ENCODE measurements at places on chromosomes 12 and 14.

- no peak for DNase-seq
Observed at GRCh38 chr12:132310181-132311040, 19.0 kb downstream of the GALNT9 start.

- DNase-seq = no peak
Observed at GRCh38 chr12:106594447-106594846, 11.6 kb downstream of the RFX4 start.

GRCh38 chr14:89373185-89373584 lies 43.8 kb downstream of the FOXN3 start:
- no peak for DNase-seq

GRCh38 chr14:72023128-72024042 lies 91.2 kb downstream of the RGS6 start:
- no peak for DNase-seq

DNA sequence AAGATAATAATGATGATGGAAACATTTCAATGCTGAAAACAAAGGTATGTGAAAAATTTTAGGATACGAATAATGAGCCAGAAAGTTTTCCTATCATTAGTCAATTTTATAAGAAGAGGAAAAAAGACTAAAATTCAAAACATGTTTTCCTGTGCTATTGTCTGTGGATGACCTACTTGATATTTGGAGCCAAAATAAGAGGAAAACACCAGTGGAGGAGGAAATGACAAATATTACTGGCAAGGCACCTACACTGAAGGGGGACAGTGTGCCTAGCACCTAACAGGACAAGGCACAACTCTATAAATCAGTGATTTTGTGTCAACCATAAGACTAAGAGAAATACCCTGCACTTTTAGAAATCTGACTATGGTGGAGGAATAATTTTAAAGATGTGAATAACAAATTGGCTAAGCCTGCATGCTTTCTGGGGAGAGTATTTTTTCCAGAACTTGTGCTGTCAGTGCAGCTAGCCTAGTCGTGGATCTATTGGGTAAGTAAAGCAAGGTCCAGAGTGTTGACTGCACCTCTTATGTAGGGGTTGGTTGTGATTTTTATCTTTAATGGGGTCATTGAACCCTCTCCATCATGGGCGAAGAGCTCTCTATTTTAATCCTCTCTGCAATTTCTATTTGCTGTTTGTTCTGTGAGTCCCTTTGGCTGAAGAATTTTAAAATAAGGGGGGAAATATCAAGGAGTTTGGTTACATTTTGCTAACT lies 398.0 kb downstream of the TMTC2 start:
- no peak for DNase-seq

DNA sequence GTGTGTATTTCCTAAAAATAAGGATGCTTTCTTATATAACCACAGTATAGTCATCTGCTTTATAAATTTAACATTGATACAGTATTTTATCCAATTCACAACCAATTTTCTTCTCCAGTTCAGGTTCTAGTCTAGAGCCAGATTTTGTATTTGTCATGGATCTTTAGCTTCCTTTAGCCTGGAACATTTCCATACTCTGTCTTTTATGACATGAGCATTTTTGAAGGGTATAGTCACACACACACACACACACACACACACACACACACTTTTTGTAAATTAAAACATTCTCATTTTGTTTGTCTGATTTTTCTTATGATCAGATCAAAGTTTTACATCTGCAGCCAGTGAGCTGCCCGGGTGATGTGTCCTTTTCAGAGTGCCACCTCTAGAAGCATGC lies 25.4 kb downstream of the CGRRF1 start:
- no peak for DNase-seq

- DNase-seq = no peak
Observed at GRCh38 chr12:43675048-43675904, 83.3 kb downstream of the PUS7L start.

DNA sequence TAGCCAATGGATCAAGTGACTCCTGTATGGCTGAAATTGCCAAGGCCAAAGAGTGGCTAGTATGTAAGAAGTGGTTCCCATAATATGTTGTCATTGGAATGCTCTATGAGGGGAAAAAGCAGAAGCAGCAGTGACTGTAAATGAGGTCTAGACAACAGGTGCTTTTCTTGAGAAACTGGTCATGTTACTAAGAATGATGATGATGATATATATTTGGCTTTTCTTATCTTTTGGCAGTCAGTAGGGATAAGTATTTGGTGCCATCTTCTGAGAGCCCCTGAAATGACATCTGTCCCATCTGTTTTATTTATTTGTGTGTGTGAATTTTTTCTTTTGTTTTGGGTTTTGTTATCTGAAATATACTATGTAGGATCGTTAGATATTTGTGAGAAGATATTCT lies 141.7 kb downstream of the SYT1 start:
- peak; percentile 31 for DNase-seq

- no peak for DNase-seq
Observed at GRCh38 chr14:68377006-68377405, 415.9 kb downstream of the ZFP36L1 start.

DNA sequence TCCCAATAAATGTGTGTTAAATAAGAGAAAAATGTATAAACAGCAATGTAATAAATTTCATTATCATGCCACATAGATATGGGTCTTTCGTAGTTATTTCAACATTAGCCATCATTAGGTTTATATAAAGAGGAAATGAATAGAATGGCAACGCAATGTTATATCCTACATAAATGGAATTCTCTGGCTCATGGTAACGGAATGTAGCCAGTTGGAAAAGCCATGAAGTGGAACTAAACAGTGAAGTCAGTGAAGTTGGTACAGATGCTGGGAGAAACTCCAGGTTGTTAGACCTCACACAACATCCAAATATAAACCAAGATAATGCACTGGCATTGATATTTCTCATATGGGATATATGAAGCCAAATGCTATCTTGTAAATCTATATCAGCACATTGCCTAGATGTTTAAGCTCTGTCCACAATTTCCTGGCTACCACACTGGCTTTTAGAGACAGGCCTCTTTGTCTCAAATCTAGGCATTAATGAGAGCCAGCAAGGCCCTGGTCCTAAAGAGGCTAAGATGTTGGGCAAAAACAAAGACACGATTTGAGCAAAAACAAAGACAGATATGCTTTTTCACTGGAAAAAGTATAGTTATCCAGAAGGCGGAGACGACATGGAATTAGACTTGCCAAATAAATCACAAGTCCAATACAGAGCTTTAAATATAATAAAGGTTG lies 861.0 kb downstream of the RPS29 start:
- DNase-seq = no peak

DNA sequence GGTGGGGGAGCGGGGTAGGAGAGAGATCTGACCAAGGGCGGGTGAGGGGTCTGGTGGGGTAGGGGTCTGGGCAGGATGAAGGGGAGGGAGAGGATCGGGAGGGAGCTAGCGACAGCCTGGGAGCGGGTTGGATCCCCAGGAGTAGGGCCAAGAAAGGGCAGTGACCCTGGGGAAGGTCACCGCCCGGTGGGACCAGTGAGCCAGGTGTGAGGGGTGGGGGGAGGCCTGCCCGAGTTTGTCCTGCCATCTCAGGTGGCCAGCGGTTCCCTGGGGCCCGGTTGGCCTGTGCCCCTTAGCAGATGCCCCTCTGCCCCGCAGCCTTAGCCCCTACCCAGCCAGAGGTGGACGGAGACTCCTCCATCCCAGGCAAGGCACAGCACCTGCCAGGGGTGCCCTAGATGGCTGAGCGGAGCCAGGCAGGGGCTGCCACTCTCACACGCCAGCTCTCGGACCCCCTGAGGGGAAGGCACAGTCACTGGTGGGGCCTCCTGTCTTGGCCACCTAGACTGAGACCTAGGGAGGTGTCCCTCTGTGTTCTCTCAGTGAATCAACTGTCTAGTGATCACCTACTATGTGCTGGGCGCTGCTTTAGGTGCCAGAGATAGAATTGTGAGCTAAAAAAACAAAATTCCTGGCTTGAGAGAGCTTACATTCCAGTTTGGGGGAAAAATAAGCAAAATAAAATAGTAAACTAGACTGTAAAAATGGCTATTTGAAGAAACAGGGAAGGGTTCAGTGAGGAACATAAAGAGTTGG lies 629 bp upstream of the TTC7B start:
- DNase-seq = no peak

- DNase-seq = no peak
Observed at GRCh38 chr12:93823616-93824391, 146.6 kb downstream of the CRADD start.

DNA sequence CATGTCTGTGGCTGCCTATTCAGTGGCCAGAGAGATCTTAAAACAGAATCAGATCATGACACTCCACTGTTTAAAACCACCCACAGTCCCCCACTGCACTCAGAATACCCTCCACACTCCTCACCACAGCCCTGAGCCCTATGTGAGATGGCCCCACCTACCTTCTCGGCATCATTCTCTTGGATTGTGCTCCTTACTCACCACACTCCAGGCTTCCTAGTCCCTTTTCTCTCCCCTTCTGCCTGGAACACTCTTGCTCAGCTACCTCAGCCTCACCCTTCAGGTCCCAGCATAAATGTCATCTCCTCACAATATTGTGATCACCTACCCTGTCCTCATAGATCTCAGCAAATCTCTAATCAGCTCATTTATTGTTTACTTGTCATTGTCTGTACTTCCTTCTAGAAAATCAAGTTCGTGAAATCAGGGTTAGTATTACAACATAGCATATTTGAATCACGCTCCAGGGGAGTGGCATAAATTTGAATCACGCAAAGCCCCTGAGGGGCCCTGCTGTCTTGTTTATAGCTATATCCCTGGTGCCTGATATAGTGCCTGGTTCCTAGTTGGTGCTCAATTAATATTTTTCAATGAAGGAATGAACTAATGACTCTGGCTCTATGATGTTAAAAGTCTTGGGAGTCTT lies 42.8 kb downstream of the SLC35F4 start:
- DNase-seq = no peak

DNA sequence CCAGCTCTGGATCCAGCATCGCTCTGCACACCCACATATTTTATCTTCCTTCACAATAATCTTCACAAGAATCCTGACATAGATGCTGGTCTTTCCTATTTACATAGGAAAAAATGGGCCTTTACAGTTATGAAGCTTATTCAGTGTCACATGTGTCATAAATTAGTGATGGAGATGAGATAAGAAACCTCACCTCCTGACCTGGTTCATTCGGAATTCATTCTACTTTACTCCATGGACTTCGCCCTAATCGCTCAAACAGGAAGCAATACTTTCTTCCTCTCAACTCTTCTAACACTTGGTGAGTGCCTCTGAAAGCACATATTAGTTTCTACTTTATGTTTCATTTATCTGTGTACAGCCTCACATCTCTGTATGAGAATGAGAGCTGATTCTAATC lies 12.0 kb upstream of the SINHCAF start:
- no peak for DNase-seq

DNA sequence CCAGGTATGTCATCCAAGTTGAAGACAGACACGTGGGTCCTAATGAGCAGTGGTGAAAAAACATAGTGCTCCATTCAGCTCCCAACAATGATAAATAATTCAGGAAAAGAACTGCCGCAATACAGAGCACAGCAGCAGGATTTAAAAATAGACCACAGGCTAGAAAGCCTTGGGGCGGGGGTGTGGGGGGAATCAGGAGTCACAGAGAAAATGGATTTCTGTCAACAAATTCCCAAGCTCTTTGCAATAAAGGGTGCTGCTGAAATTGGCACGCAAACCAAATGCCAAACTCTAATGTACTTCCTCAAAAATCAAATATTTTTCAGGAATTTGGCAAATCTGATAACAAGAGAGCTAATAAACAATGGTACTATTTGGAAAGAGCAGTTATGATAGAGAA lies 58.6 kb downstream of the R3HDM2 start:
- no peak for DNase-seq

GRCh38 chr12:108573317-108573716 lies 10.9 kb downstream of the ISCU start:
- no peak for DNase-seq

GRCh38 chr14:23090254-23090636 lies 4.7 kb downstream of the ACIN1 start:
- DNase-seq = no peak

DNA sequence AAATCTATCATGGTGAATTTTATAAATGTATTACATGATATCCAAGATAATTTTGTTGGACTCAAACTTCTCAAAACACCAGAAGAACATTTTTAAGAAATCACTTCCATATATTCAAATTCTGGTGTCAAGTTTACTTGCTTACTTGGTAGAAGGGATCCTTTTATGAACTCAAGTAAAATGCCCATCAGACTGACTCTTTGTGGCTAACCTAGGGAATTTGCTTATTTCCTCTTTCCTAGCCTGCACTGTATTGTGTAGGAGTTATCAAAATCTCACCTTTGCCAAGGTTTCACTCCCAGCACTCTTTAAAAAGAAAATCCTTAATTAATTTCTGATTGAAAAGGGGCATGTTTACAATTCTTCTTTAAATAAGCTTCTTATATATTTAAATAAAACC lies 196.5 kb downstream of the DUSP6 start:
- no peak for DNase-seq

GRCh38 chr12:49873361-49873934 lies 30.3 kb downstream of the FAIM2 start:
- DNase-seq = no peak

DNA sequence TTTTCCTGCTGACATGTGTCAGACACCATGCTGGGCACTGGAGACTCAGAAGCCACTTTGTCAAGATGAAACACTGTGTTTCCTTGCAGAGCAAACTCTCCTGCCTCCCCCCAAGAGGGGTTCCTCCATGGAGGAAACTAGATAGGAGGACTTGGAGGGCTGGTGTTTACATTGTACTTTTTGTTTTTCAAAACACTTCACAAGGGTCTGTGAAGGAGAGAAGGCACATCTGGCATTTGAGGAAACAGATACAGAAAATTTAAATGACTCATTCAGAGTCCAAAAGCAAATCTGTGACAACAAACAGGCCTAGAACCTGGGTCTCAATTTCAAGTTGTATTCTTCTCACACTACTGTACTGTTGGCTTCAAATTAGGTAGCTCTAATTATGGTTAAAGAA lies 6.7 kb upstream of the CDKL1 start:
- DNase-seq = no peak

- no peak for DNase-seq
Observed at GRCh38 chr12:80272387-80272915, 171.6 kb upstream of the PTPRQ start.

DNA sequence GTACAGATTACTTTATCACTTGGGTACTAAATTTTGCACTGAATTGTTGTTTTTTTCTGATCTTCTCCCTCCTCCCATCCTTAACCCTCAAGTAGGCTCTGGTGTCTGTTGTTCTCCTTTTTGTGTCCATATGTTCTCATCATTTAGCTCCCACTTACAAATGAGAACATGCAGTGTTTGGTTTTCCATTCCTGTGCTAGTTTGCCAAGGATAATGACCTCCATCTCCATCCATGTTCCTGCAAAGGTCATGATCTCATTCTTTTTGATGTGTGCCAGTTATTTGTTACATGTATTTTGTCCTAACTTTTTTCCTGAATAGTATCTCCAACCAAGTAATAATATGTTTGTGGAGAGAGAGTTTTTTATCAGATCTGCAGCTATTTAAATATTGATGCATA lies 44.2 kb downstream of the A2M start:
- DNase-seq = no peak

- DNase-seq = no peak
Observed at GRCh38 chr14:104526723-104527645, 52.6 kb upstream of the C14orf180 start.

- DNase-seq = no peak
Observed at GRCh38 chr14:53380867-53381225, 227.7 kb upstream of the DDHD1 start.

- DNase-seq = no peak
Observed at GRCh38 chr12:29463198-29463597, 34.3 kb downstream of the OVCH1 start.

Measured in SW 1271 (cell line).